AG10803 (cell line): ENCODE measurements at places on chromosomes 16 and 17.

- DNase-seq: peak; percentile 8
These were observed 389.7 kb downstream of the SOX9 start for GRCh38 chr17:72510351-72511016.

DNA sequence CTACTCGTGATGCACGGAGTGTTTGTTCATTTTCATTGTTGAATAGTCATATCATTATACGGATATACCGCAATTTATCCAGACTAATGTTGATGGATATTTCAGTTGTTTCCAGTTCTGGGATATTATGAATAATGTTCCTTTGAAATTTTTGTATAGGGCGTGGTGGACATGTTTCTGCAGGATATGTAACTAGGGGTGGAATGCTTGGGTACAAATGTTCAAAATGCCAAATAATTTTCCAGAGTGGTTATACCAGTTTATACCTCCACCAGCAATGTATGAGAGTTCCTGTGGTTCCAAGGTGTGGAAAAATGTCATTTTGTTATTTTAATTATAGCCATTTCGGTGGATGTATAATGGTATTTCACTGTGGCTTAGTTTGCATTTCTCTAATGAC is 53.6 kb downstream of the NUP88 start:
- DNase-seq: no peak

DNA sequence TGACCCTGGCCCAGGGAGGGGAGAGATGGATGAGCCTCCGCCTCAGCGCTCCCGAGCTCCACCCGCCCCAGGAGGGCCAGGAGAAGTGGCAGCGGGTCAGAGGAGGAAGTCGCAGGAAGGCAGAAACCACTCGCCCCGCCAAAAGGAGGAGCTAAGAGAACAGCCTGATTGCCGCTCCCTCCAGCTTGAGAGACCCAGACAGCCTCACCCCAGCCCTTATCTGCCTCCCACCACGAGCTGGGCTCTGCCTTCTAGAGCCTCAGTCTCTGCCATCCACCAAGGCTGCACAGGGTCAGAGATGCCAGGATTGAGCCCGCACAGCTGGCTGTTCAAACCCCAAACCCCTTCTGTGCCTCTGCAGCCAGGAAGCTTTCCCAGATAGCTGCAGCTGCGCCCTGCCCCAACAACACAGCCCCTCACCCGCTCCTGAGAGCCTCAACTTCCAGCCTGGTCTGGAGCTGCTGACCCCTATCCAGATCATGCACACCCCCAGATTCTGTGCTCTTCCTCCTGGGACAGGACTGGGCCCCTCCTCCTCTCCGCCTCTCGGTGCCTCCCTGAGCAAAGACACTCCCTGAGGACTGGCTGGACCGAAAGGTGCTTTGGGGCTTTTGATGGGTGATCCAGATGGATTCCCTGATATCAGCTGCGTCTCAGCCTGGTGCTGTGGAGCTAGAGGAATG is 1.0 kb upstream of the ATP2A3 start:
- DNase-seq: no peak

GRCh38 chr17:19399750-19400450 is 11.1 kb upstream of the RNF112 start:
- no peak for DNase-seq

GRCh38 chr16:70582280-70582978 is 58.8 kb downstream of the SF3B3 start:
- no peak for DNase-seq

DNA sequence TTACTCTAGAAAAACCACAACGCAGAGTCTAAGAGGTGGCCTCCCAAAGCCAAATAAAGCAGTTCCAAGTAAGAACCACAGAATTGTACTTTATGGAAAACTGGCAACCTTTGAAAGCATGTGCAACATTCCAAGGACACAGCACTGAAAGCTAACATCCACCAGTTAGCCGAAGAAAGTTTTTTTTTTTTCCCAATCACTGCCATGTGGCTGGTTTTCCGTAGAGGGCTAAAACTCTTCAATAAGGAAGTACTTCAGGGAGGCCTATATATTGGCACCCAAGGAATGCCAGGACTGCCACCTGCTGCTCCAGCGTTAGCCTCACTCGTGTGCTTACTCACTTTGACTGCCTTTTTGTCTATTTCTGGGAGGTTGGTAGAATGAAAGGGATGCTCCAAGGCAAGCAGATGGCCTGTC is 25.2 kb downstream of the CEP95 start:
- DNase-seq: peak; percentile 92

- DNase-seq: no peak
These were observed 87.2 kb downstream of the LITAF start for GRCh38 chr16:11499295-11500089.

DNA sequence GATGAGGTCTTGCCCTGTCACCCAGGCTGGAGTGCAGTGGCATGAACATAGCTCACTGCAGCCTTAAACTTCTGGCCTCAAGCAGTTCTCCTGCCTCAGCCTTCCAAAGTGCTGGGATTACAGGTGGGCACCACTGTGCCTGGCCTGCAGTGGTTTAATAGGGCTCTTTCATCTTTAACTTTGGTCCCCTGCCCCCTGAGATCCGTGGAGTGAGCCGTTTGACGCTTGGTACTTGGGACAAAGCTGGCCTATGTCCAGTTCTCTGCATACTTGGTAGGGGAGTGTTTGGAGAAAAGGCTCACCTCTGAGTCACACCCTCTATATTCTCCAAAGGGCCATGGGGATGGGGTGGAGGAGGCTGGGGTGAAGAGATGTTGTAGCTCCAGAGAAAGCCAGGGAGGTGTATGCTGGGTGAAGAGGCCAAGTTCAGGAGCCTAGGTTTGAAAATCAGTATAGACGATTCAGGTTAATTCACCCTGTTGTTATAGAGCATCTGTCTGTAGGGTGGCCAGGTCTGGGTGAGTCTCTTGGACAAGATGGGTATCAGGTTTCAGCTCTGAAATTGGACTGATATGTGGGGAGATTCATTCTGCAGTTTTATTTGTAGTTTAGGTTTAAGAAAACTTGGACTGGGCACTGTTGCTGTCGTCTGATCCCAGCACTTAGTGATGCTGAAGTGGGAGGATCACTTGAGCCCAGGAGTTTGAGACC is 17.6 kb downstream of the ABCC1 start:
- DNase-seq: peak; percentile 75

GRCh38 chr17:7221278-7222092 is 1.7 kb downstream of the ACADVL start:
- DNase-seq: no peak
